Breast epithelium (tissue), 4 donors: ENCODE measurements at places on chromosomes 5 and 9. TPM values are rescaled to one million over a fixed set of nuclear protein-coding genes. Genes with fewer than 3 reads are reported as not detected.

- H3K27ac ChIP-seq, result no peak overlapping the region
- H3K4me3 ChIP-seq, result no peak overlapping the region
- no peak for DNase-seq
- no peaks in the 10 kb centered on the region for H3K4me1 ChIP-seq
- H3K36me3 ChIP-seq, result no peaks in the 10 kb centered on the region
- H3K27me3 ChIP-seq, result peaks cover 1% of the 10 kb centered on the region
Observed at GRCh38 chr5:154593071-154593470, 115.0 kb upstream of the HAND1 start.

The NMUR2 gene
- total RNA-seq, result not detected

GRCh38 chr5:124438026-124438902 is 308.2 kb downstream of the ZNF608 start:
- no peak for DNase-seq
- H3K27me3 ChIP-seq, result no peaks in the 10 kb centered on the region
- H3K36me3 ChIP-seq, result no peaks in the 10 kb centered on the region

The WDR38 gene
- total RNA-seq, result 0.33 TPM

GRCh38 chr9:93223260-93224180 is 39.6 kb downstream of the WNK2 start:
- peak overlapping the region; percentile 45 for H3K27ac ChIP-seq
- H3K27me3 ChIP-seq, result no peaks in the 10 kb centered on the region
- H3K4me3 ChIP-seq, result no peak overlapping the region
- H3K4me1 ChIP-seq, result no peaks in the 10 kb centered on the region

The SLC46A2 gene
- 0.16 TPM for total RNA-seq

DNA sequence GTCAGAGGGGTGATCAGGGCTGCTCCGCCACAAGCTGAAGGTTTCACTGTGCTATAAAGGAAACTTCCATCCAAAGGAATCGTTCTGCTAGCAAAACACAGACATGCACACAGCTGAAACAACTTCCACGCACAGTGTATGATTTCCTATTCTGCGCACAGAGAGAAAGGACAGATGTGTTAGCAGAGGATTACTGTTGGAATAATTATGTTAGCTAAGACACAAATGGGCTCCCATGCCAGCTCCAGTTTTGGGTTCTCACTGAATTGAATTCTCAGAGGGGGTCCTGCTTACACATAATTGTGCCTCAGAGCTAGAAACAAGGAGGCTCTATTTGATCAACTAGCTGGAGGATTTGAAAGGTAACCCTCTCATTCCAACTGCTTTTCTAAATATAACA is 352.4 kb downstream of the IRX2 start:
- H3K4me3 ChIP-seq, result no peak overlapping the region
- no peak overlapping the region for H3K27ac ChIP-seq
- H3K4me1 ChIP-seq, result no peaks in the 10 kb centered on the region
- H3K27me3 ChIP-seq, result no peaks in the 10 kb centered on the region

GRCh38 chr5:17143335-17143734 is 74.1 kb upstream of the BASP1 start:
- H3K27me3 ChIP-seq, result no peaks in the 10 kb centered on the region
- no peaks in the 10 kb centered on the region for H3K36me3 ChIP-seq
- no peak overlapping the region for H3K4me3 ChIP-seq
- no peak overlapping the region for H3K27ac ChIP-seq

- no peak overlapping the region for H3K4me3 ChIP-seq
- H3K4me1 ChIP-seq, result no peaks in the 10 kb centered on the region
- no peaks in the 10 kb centered on the region for H3K27me3 ChIP-seq
Observed at GRCh38 chr5:54148067-54148845, 162.1 kb downstream of the ARL15 start.

The KIAA0825 gene
- 7.9 TPM for total RNA-seq

- H3K4me1 ChIP-seq, result no peaks in the 10 kb centered on the region
- H3K27ac ChIP-seq, result no peak overlapping the region
- no peaks in the 10 kb centered on the region for H3K27me3 ChIP-seq
- H3K36me3 ChIP-seq, result no peaks in the 10 kb centered on the region
Observed at GRCh38 chr9:37005517-37006140, 28.4 kb downstream of the PAX5 start.

DNA sequence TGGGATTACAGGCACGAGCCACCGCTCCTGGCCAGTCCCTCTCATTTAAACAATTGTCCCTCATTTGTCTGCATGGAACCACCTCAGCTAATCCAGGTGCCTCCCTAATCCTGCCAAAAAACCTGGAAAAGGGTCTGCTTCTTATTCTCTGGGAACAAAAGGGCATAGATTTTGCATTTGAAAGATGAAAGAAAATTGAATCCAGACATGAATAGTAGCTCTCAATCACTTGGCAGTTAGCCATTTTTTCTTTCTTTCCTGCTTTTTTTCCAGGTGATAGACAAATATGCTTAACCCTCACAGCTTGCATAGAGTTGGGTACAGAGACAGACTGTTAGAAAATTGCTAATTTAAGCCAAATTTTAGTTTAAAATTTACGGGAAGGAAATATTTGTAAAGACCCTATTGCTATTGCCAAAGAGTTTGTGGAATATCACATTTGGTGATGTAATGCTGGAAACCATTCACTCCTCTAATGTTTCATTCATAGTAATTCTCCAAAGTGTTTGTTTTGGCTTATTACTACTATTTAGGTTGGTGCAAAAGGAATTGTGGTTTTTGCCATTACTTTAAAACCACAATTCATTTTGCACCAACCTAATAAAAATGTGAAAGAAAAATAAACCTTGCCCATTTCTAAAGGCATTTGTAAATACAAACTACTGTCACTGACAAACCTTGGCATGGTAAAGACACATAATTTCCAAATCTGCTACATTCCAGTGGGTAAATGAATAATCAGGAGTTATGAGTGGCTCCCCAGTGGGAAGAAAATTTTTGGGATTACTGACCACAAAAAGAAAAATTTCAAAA is 80.5 kb upstream of the JAK2 start:
- no peak overlapping the region for H3K27ac ChIP-seq
- no peaks in the 10 kb centered on the region for H3K4me1 ChIP-seq
- no peaks in the 10 kb centered on the region for H3K27me3 ChIP-seq
- no peaks in the 10 kb centered on the region for H3K36me3 ChIP-seq

DNA sequence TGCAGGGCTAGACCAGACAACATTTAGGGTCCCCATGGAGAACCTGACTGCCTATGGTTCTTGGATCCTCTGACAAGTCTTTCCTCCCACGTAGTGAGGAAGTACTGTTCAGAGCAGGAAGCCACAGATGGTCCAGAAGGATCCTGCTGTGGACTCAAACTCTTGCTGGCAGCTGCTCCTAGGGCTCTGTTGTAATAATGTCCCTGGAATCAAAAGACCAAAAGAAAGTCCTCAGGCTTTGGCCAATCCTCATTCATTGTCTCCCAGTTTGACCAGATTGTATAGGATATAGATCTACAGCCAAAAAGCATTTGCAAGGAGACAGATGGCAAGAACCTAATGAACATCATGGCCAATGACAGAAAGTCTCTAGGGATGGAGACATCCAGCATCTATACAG is 53.9 kb downstream of the SEMA6A start:
- no peak overlapping the region for H3K27ac ChIP-seq
- no peaks in the 10 kb centered on the region for H3K36me3 ChIP-seq
- no peaks in the 10 kb centered on the region for H3K27me3 ChIP-seq
- no peak overlapping the region for H3K4me3 ChIP-seq
- no peak for DNase-seq

- H3K27me3 ChIP-seq, result no peaks in the 10 kb centered on the region
- no peaks in the 10 kb centered on the region for H3K4me1 ChIP-seq
- H3K27ac ChIP-seq, result no peak overlapping the region
- no peaks in the 10 kb centered on the region for H3K36me3 ChIP-seq
- H3K4me3 ChIP-seq, result no peak overlapping the region
Observed at GRCh38 chr5:174553556-174553955, 170.8 kb upstream of the MSX2 start.

GRCh38 chr5:137191179-137191578 is 307.9 kb downstream of the SPOCK1 start:
- no peaks in the 10 kb centered on the region for H3K27me3 ChIP-seq
- no peak overlapping the region for H3K27ac ChIP-seq
- H3K4me3 ChIP-seq, result no peak overlapping the region

GRCh38 chr5:73623901-73624404 is 2.0 kb upstream of the ARHGEF28 start:
- H3K27ac ChIP-seq, result no peak overlapping the region
- H3K4me3 ChIP-seq, result no peak overlapping the region
- peaks cover 3% of the 10 kb centered on the region for H3K4me1 ChIP-seq

- H3K4me3 ChIP-seq, result no peak overlapping the region
- no peaks in the 10 kb centered on the region for H3K27me3 ChIP-seq
- peaks cover 6% of the 10 kb centered on the region for H3K4me1 ChIP-seq
- no peak overlapping the region for H3K27ac ChIP-seq
- DNase-seq, result no peak
- no peaks in the 10 kb centered on the region for H3K36me3 ChIP-seq
Observed at GRCh38 chr9:92769990-92770359, 5.3 kb upstream of the BICD2 start.

The ABO gene
- total RNA-seq, result 3.9 TPM

The IL33 gene
- 12.4 TPM for total RNA-seq

DNA sequence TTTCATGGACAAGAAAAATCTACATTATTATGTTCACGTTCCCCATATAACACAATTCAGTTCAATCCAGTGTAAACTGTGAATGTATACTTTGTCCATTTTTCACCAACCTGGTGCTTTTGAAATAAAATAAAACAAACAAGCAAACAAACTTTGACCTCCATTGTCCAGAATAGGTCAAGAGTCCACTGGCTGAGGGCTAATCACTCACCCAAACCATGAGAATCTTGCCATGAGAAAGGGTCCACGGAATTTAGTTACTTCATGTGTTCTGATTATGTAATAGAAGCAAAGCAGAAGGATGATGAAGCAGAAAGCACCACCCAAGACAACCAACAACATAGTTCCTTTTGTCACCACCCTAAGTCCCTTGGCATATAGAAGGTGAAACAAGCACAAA is 28.7 kb downstream of the DIAPH1 start:
- no peaks in the 10 kb centered on the region for H3K36me3 ChIP-seq
- no peak overlapping the region for H3K27ac ChIP-seq
- H3K4me3 ChIP-seq, result no peak overlapping the region
- no peak for DNase-seq
- no peaks in the 10 kb centered on the region for H3K27me3 ChIP-seq

DNA sequence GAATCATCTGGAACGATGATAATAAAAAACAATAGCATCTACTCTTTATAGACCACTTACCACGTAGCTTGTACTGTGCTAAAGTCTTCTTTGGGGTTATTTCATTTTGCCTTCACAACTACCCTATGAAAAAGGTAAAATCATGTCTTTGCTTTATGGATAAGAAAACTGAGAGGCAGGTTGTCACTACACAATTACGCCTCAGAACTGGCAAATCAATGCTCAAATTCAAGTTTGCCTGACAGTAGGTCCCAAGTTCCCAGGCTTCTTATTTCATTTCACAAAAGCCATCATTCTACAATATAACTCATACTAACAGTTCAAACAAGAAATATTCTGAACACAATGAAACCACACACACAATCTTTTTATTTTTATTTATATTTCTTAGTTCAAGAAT is 258.5 kb downstream of the GABRB2 start:
- H3K4me3 ChIP-seq, result no peak overlapping the region
- no peaks in the 10 kb centered on the region for H3K4me1 ChIP-seq
- no peak overlapping the region for H3K27ac ChIP-seq
- H3K36me3 ChIP-seq, result no peaks in the 10 kb centered on the region
- no peak for DNase-seq

- no peak for DNase-seq
- no peaks in the 10 kb centered on the region for H3K4me1 ChIP-seq
- no peaks in the 10 kb centered on the region for H3K27me3 ChIP-seq
- H3K36me3 ChIP-seq, result no peaks in the 10 kb centered on the region
- no peak overlapping the region for H3K4me3 ChIP-seq
- H3K27ac ChIP-seq, result no peak overlapping the region
Observed at GRCh38 chr5:111200828-111201227, 23.4 kb upstream of the CAMK4 start.

The PAPPA gene
- 3.4 TPM for total RNA-seq

The LCN15 gene
- total RNA-seq, result not detected

The DMRT3 gene
- 0.29 TPM for total RNA-seq

DNA sequence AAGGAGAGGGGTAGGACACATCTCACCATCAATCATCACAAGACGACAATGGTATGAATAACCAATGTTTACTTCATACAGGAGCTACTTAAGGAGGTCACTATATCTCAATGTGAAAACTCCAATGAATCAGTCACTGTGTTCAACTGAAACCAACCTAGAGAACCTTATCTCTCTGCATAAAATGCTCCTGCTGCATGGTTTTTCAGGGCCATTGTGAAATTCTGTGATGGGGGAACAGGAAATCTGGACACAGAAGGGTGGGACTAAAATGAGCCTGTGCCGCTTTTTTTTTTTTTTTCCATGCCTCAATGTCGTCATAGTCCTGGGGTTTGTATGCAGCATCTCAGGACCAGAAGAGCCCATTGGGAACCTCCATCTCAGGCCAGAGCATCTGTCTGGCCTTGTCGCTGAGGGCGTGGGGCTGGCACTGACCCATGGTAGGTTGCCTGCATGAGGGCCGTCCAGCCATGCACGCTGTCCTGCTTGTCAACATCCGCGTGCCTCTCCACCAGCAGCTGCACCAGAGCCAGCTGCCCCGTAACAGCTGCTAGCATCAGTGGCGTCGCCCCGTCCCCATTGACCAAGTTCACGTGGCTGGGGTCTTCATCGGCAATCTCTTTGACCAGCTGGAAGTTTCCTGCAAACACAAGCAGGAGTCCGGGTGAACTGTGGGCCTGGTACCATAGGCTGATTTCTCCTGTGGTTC is 12.7 kb downstream of the ANKS6 start:
- H3K4me1 ChIP-seq, result no peaks in the 10 kb centered on the region
- H3K4me3 ChIP-seq, result no peak overlapping the region
- H3K36me3 ChIP-seq, result no peaks in the 10 kb centered on the region
- H3K27me3 ChIP-seq, result no peaks in the 10 kb centered on the region
- no peak for DNase-seq

GRCh38 chr5:149794041-149794440 is 63.9 kb downstream of the PPARGC1B start:
- no peaks in the 10 kb centered on the region for H3K4me1 ChIP-seq
- no peak overlapping the region for H3K4me3 ChIP-seq
- H3K27ac ChIP-seq, result no peak overlapping the region
- H3K36me3 ChIP-seq, result no peaks in the 10 kb centered on the region

- DNase-seq, result no peak
- no peaks in the 10 kb centered on the region for H3K4me1 ChIP-seq
- no peak overlapping the region for H3K4me3 ChIP-seq
- peak overlapping the region; percentile 96 for H3K27ac ChIP-seq
- H3K27me3 ChIP-seq, result no peaks in the 10 kb centered on the region
Observed at GRCh38 chr5:126428421-126428820, 5.2 kb downstream of the GRAMD2B start.
